SK-N-SH treated with all-trans-retinoic acid at 6 μM for 48 hours (cell line): ENCODE measurements at places on chromosomes 1 and 21.

- ATAC-seq = no peak
Measured at GRCh38 chr21:26708223-26708800, 135.2 kb upstream of the CYYR1 start.

DNA sequence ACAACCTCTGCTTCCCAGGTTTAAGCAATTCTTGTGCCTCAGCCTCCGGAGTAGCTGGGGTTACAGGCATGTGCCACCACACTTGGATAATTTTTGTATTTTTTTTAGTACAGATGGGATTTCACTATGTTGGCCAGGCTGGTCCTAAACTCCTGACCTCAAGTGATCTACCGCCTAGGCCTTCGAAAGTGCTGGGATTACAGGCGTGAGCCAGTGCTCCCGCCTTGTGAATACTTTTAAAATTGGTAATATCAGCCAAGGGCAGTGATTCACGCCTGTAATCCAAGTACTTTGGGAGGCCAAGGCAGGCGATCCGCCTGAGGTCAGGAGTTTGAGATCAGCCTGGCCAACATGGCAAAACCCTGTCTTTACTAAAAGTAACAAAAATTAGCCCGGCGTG is 33.7 kb downstream of the ZYG11B start:
- no peak for ATAC-seq

DNA sequence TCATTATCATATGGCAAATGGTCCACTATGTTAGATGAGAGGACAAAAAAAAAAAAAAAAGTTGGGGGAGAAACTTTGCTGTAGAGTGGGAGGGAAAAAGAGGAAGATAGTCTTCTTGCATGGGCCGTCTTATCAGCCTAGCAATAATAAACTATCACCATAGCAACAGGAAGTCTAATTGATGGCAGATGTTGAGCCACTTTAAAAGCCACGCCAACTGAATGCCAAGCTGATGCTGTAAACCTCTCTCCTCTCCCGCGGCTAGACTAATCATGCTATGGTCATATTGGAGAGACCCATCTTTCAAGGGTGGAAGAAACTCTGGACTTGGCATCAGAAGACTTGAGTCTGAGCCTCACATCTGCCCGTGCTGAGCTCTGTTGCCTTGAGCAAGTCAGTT is 122.2 kb upstream of the HOOK1 start:
- ATAC-seq = peak; percentile 96

DNA sequence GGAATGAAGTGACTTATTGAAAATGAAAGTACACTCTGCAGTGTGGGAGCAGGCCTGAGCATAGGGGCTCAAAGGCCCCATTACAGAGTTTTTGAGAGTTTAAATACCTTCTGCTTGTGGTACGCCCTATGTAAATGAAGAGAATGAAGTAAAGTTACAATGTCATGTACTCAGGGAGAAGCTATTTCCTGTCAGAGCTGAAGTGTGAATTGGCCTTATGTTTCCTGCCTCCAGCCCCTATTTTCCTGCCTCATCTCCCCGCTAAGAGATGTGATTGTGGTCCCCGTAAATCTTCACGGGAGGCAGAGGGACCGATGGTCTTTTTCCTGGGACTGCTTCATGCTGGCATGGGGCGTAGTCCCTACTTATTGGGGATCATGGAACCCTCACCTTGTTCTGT is 2.5 kb upstream of the ZNF683 start:
- ATAC-seq = no peak

DNA sequence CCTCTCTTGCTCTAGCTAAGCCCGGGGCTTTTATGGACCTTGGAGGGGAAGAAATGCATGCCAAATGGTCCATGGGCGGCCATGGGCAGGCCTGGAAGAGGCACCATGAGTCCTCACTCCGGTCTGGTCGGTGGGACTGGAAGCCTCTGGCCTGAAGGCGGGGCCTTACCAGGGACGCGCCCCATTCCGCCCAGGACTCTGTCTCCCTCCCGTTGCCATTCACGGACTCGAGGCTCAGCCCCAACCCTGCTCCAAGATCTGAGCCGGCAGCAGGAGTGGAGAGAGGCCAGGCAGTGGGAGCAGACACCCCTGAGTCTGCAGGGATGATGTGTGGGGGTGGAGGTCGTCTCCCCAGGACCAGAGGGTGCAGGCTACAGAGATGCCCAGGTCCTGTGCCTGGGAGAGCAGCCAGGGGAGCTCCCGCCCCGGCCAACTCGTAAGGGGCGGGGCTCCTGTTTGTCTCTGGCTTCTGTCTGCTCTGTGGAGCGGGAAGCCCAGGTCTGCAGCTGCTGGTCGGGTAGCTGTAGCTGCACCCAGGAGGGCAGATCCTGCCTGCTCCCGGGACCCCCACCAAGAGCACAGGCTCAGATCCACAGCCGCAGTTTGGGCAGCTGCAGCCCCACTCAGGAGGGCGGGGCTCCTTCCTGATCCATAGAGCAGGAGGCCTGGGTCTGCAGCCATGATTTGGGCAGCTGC is 8.3 kb upstream of the KANK4 start:
- ATAC-seq = peak; percentile 25; the same call in 1 of the 3 replicates

DNA sequence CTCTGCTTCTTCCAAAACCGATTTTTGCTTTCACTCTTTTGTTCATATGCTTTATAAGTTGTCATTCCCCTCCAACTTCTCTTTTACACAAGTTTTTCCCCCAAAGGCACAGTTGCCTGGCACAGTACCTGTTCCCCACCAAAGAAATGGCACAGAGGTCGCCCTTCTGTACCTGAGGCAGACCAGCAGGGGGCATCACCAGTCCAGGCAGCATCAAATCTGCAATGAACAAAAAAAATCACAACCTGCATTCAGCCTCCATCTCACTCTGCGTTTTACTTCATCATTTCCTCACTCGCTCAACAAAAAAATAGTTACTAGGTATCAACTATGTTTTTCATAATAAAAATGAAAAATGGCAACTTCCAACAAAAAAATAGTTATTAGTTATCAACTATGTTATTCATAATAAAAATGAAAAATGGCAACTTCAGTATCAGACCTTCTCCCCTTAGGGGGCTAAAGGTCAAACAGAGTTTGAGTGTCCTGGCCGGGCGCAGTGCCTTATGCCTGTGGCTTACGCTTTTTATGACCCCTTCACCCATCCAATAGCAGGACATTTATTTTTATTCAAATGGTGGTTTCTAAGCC is 4.1 kb downstream of the EIF2D start:
- ATAC-seq = peak; percentile 13; the same call in 2 of the 3 replicates

DNA sequence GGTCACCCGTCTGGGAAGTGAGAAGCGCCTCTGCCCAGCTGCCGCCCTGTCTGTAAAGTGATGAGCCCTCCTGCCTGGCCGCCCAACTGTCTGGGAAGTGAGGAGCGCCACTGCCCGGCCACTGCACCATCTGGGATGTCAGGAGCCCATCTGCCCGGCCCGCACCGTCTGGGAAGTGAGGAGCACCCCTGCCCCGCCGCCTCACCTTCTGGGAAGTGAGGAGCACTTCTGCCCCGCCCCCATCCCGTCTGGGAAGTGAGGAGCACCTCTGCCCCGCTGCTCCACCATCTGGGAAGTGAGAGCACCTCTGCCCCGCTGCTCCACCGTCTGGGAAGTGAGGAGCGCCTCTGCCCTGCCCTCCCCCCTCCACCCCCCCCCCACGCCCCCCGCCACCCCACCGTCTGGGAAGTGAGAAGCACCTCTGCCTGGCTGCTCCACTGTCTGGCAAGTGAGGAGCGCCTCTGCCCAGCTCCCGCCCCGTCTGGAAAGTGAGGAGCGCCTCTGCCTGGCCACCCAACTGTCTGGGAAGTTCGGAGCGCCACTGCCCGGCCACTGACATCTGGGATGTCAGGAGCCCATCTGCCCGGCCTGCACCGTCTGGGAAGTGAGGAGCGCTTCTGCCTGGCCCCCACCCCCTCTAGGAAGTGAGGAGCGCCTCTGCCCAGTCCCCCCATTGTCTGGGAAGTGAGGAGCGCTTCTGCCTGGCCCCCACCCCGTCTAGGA is 4.5 kb upstream of the ZZZ3 start:
- no peak for ATAC-seq

GRCh38 chr1:12486401-12487005 is 131.5 kb downstream of the DHRS3 start:
- ATAC-seq = no peak

DNA sequence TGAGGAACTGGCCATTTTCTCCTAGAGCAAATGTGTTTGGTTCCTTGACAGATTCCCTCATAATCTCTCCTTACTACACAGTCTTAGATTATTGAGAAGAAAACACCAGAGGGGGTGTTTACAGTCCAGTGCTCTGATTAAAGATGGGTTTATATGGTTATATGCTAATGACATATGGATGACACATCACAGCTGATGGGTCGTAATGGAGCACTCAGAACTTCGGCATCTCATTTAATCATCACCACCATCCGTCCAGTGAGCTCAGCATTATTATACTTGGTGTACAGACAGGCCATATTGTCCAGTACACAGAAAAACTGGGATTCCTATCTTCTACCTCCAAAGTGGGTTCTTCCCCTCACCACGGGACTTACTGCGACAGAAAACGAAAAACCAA is 22.3 kb upstream of the NR5A2 start:
- no peak for ATAC-seq

GRCh38 chr21:31182231-31183140 is 144.2 kb upstream of the KRTAP19-8 start:
- no peak for ATAC-seq

DNA sequence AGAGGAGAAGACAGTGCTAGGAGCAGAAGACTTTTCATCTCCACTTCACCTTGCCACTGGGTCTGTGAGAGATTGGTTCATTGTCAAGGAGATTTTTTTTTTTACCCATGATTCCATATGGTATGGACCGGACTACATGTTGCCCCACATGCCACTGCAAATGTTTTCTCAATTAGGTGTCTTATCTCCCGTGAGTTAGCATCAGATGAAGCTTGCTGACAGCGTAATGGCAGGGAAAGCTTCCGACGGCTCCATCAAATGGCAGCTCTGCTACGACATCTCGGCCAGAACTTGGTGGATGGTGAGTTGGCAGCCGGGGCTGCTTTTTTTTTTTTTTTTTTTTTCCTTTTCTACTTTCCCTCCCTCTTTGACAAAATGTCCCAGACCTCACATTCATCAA is 217.2 kb upstream of the NFIA start:
- ATAC-seq = peak; percentile 61

- peak; percentile 76 for ATAC-seq
Measured at GRCh38 chr1:198929961-198930599, 291.2 kb downstream of the PTPRC start.

DNA sequence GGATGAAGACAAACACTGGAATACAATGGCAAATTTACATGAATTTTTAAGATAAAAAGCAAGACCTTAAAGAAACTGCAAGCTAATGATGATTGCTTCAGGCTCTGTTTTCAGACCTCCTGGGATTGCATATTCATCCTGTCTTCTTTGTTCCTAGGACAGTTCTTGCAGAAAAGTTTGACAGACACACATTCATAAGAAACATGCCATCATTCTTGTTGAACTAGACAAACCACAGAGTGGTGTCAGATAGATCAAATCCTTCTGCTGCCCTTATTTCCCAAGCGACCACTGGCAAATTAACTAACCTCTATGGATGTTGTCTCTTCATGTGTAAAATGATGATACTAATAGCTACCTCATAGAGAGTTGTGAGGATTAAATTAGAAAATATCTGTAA is 181.3 kb downstream of the KCTD3 start:
- no peak for ATAC-seq

DNA sequence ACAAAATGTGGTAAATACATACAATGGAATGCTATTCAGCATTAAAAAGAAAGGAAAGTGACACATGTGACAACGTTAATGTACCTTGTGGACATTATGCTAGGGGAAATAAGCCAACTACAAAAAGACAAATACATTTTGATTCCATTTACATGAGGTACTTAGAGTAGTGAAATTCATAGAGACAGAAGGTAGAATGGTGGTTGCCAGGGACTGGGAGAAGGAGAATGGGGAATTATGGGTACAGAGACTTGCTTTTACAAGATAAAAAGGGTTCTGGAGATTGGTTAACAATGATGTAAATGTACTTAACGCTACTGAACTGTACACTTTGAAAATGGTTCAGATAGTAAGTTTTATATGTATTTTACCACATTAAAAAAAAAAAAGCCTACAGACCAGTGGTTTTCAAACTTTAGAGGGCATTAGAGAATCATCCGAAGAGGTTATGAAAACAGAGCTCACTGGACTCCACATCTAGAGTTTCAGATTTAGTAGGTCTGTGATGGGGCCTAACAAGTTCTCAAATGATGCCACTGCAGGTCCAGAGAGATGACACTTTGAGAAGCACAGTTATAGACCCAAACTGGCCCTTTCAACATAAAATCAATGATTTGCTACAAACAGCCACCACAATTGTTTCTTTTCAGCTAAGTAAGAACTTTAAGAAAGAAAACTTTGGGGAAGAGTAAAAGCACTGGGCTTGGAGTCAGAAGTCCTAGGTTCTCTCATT is 9.6 kb upstream of the ADCY10 start:
- no peak for ATAC-seq

- peak; percentile 19; the same call in 1 of the 3 replicates for ATAC-seq
Measured at GRCh38 chr1:119906927-119907652, 10.8 kb upstream of the ADAM30 start.

- peak; percentile 36; the same call in 1 of the 3 replicates for ATAC-seq
Measured at GRCh38 chr1:228226956-228227791, 19.3 kb downstream of the OBSCN start.

DNA sequence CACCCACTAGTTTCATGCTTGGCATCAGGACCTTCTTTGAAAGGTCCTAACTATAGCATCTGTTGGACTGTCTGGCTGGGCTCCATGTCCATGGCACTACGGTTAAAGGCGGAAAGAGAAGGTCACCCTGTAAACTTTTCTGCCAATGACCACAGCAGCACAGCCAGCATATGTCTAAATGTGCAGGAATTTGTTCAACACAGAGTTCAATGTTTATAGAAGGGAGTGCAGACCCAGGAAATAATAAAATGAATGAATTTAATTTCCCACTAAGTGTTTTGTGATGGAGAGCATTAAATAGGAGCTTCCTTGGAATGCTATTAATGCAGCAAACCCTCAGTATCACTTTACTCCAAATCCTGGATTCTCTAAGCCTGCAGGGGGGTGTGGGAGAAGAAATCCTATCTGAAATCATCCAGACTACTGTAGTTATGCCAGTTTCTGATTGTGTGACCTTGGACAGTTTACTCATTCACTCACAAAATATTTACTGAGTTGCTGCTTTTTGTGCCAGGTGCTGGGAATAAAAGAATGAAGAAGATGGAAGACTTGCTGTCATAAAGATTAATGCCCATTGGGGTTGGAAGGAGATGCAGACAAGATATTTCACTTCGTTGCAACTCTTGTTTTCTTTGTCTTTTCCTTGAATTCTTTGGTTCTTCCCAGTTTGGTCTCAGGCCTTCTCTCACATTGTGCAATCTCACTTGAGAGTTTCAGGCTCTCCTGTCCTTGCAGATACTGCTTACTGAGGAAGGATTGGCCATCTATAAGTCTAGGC is 195.0 kb downstream of the ROR1 start:
- peak; percentile 80 for ATAC-seq

- no peak for ATAC-seq
Measured at GRCh38 chr21:38507374-38507942, 9.2 kb upstream of the ERG start.

GRCh38 chr1:40316595-40317393 is at the start of gene COL9A2:
Gene COL9A2, minus strand, starts transcription at chr1:40317286. Its CDS starts 89 bp downstream, at chr1:40317197.
- ATAC-seq = peak; percentile 55
